ENCODE measurements at places on chromosomes 7 and 10.
A peak's percentile ranks its signal among the peaks of the same experiment; 100 is the strongest.

DNA sequence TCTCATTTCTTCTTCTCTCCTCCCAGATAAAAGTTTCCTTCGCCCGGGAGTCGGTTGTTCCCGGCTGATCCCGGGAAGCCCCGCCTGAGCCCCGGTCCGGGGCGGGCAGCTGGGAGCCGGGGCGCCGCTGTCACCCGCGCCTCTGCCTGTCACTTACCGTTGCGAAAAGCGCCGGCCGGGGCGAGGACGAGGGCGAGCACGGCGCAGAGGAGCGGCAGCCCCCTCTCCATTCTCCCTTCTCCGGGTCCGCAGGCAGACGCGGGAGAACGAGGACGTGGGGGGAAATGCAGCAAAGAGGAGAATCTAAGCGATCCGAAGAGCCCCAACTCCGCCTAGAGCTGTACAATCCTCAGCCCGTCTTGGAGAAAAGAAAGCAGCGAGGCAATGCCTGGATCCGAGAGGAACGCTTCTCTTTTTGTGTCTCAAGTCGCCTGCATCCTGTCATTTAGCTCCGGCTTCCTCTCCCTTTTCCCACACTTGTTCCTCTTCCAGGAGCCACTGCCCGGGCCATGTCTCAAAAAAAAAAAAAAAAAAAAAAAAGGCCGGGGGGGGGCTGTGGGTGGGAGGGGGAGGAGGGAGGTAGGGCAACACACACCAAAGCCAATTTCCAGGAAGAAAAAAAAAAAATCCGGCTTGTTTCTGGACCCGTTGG, at the start of gene NRP1:
Gene NRP1, minus strand, starts transcription at position 515 of the 652 bp plus-strand sequence. Its CDS starts 285 bp downstream, at position 230.
- DNase-seq = no peak

GRCh38 chr7:87354749-87355148, 9.3 kb downstream of the CROT start:
- no peak for DNase-seq

DNA sequence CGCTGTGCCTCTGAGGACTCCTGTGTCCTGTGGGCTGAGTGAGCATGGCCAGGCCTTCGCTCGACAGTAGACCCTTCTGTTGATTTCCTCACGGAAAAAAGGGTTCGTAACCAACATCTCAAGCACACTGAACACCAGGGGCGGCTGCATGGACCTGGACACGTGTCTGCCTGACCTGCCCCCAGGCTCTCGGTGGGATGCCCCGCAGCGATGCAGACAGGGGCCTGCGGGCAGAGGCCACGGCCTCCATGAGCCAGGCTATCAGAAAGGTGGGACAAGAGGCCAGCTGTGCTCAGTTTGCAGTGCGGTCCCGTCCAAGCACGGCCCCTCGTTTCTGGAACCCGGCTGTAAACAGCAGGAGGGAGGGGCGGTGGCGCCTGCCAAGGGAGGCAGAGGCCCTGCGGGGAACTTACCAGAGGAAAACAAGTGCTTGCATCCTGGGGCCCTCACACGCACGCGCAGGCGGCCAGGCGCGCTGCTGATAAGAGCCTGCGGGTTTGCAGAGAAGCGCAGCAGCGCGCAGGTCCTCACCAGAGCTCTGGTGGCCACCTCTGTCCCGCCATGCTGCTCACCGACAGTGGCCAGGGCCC, 10.6 kb downstream of the GPR146 start:
- peak; percentile 28 for DNase-seq

DNA sequence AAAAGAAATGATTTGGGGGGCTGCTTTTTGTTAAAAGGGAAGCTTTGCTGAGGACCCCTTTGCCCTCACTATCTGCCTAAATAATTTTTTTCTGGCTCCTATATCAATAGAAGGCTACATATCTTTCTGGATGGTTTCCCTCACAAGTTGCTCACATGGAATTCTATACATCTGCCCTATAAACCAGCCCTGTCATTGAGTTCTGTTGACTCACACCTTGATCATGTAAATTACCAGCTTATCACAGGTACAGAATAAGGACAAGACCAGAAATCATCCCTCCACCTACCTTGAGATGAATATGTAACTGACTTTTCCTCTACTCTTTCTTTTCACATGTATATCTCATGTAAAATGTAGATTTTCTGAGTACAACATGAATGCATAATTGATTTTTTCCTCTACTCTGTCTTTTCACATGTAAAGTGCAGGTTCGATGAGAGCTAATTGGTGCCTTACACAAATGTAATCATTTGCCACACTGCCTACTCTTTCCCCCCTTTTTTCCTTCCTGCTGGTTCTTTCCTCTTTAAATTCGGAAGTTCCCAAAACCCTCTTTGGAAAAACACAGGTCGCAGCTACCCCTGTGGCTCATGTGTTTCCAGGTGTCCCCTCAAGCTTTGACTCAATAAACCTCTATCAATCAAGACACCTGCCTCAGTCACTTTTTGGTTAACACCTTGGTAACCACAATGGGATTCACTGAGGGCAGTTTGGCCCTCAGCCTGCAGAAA, 12.5 kb downstream of the CYP3A43 start:
- DNase-seq = no peak

- DNase-seq = no peak
These were observed 450.3 kb downstream of the GRID1 start for GRCh38 chr10:85916286-85916685.

- no peak for DNase-seq
These were observed 153.1 kb downstream of the ZNF365 start for GRCh38 chr10:62527019-62527827.

DNA sequence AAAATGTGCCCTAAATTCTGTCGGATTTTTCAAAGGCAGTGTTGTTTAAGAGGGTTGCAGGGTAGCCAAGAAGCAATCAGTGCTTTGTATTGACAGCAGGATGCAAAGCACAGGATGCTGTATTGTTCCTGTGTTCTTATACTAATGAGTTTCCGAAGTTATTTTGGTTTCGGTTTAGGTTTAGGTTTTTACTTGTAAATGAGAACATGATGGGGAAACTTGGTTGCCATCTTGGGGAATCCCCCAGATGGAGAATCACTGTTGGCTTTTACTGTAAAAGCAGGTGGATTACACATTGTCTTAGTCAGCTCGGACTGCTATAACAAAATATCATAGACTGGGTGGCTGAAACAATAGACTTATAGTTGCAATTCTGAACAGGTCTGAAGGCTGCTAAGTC, 72.1 kb downstream of the INHBA start:
- DNase-seq = no peak

DNA sequence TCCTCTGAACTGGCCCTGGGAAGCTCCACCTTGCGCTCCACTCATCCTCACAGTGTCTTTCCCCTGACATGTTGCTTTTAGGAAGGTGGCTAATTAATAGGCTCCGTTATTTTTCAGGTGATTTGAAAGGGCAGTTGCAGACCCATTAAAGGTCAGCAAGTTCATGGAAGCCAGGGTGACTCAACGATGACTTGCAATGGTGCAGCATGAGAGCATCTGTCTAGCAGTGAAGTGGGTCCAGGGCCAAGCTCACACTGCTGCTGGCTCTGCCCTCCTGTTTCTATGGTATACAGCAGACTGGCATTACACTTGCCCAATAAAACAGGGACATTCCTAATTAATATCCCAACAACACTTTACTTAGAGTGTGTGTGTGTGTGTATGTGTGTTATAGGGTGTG, 68.8 kb upstream of the WDR11 start:
- DNase-seq = no peak

GRCh38 chr7:64887756-64888508, 15.1 kb upstream of the ZNF273 start:
- peak; percentile 33 for DNase-seq

DNA sequence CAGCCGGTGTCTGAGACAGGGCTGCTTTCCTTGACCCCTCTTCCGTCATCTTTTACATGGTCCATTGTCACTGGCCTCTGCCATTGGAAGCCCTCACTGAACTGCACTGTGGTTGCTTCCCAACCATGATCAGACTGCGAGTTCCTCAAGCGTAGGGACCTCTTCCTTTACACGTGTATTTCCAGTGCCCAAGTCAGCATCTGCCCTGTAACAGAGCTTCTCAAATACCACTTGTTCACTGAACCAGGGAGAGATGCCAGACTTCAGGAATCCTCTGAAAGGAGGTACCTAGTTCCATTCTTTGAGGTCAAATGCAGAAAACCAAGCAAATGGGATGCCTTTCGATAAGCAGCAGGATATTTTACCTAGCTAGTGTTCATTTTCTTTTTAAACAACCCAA, 145.1 kb downstream of the NRP1 start:
- DNase-seq = no peak

DNA sequence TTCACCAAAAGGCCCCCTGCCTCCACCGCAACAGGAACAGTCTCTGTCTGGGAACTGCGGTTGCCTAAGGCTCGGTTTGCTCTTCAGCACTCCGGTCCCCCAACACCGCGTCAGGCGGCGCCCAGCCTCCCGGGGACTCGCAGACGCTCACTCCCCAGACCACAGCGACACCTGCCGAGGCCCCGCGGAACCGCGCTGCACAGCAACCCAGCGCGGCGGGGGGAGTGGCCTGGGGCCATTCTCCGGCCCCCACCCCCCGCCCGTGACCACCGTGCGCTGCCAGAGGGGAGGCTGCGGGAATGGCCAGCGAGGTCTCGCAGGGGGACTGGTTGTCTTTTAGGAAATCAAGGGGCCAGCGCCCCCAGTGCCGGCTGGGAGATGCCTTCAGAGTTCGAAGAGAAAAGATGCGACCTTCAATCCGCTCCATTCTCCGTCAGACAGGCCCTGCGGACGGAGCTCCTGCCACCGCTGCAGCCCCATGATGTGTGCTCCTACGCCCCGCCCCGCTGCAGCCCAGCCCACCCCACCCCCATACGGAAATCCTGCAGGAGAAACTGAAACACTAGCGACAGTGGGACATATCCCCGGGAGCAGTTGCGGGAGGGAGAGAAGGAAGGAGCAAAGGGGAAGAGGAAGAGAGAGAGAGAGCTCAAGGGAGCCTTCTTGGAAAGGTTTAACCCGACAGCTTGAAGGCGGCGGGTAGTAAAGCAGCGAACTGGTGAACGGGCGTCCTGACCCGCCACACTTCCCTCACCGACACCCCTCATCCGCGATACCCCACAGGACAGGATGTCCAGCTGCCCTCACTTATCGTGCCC, 137.4 kb upstream of the CDCA7L start:
- DNase-seq = peak; percentile 85

- DNase-seq = no peak
These were observed 34.6 kb downstream of the PSAP start for GRCh38 chr10:71816421-71816851.

GRCh38 chr7:36986511-36986933, 262.2 kb upstream of the AOAH start:
- no peak for DNase-seq

- no peak for DNase-seq
These were observed 25.4 kb upstream of the ELN start for GRCh38 chr7:74002474-74003017.

GRCh38 chr10:63553473-63553872, 32.3 kb downstream of the REEP3 start:
- DNase-seq = no peak

DNA sequence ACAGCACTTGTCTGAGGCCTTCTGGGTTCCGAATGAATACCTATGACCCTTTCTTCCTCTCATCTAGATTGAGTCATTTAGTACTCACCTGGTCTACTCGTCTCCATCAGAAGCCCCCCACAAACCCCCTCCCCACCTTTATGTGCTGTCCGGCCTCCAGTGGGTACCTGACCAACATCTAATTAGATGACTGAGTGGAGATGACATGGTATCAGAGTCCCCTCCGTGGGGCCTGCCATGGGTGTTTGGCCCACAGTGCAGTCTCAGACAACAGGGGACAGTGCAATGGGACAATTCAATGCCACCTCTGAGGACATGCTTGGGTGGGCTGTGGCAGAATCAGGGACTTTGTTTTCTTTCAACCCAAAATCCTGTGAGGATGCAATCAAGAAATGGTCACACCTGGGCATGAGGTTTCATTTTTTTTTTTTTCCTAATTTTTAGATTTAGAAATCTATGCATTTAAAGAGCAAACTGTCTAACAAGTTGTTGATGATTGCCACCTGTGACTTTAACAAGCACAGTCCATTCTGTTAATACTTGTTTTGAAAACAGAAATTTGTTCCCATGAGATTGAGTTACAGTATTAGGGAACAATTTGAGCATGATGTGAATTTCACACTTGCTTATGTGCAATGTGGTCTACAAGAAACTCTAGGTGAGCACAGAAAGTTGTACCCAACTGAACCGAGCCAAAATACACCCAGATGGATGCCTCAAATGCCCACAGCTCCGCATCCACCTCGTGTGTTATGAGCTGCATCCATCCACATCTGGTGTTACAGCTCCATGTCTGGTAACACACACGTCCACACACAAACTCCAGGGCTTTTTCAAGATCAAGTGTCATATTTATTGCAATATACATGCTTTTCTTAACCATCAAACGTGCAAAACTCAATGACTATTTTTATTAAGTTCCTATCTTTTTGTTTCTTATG, 27.5 kb downstream of the GPRIN2 start:
- DNase-seq = no peak

GRCh38 chr7:54921116-54921515, 97.7 kb upstream of the EGFR start:
- no peak for DNase-seq

- DNase-seq = no peak
These were observed 58.6 kb downstream of the SND1 start for GRCh38 chr7:127710635-127711034.

GRCh38 chr10:35463878-35464277, 127.6 kb downstream of the CCNY start:
- no peak for DNase-seq

DNA sequence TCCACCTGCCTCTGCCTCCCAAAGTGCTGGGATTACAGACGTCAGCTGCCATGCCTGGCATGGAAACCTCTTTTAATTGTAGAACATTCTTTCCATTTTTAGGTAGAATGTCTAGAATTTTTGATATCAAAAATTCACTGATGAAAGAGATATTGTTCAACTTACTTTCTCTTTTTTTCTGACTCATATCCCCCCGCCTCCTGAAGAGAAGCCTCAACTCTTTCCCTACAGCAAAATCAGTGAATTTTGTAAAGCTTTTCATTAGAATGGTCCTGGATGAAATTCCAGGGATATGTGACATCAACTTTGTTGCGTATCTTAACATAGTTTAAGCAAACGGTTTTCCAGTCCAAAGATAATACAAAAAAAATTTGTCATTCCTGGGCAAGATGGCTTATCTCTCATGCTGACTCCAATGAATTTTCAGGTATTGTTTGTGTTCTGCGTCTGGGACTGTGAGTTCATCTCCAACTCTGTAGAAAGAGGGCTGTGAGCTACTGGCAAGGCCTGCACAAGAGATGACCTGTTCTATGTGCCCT, 256.8 kb downstream of the BMPER start:
- no peak for DNase-seq

- DNase-seq = no peak
These were observed 18.0 kb upstream of the MEST start for GRCh38 chr7:130473876-130474275.

GRCh38 chr7:143978585-143978984, 21.5 kb upstream of the OR6B1 start:
- DNase-seq = no peak

DNA sequence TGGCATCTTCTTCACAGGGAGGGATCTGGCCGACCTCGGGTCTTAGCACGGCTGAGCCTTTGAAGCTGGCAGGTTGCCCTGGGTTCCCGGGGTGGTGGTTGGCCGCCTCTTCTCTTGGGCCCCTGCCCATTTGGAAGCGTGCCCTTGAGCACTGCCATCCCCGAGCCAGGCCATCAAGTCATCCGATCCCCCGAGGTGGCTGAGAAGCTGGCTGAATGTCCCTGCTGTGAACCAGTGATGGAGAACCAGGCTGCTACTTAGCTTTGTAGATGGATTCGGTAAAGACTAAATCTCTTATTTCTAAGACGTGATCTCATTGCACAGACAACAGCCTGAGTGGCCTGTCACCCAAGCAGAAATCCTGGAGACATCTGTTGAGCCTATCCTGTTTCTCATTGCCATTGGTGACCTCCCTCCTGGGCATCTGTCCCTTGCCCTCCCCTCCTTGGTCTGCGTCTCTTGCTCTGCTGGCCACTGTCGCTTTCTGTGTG, 74.3 kb downstream of the GRK5 start:
- DNase-seq = no peak

- no peak for DNase-seq
These were observed 141.5 kb upstream of the CAV2 start for GRCh38 chr7:116357781-116358670.
